AG09309 (cell line): ENCODE measurements at places on chromosomes 16 and 17.

GRCh38 chr17:8985054-8985701 is 19.7 kb upstream of the PIK3R5 start:
- DNase-seq: no peak

- DNase-seq: no peak
Observed at GRCh38 chr16:9090101-9090959, 1.1 kb upstream of the HAPSTR1 start.

DNA sequence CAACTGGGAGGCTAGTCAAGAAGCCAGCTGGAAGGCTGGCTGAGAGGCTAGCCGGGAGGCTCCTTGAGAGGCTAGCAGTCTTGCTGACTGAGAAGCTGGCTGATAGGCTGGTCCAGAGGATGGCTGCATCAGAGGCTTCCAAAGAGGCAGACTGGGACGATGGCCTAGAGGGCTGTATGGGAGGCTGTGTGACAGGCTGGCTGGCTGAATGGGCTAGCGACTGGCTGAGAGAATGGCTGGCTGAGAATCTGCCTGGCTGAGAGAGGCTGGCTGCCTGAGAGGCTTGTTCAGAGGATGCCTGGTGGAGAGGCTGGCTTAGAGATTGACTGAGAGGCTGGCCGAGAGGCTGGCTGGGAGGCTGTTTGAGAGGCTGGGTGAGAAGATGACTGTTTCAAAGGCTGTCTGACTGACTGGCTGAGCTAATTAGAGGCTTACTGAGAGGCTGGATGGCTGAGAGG is 34.8 kb upstream of the ACSM2B start:
- no peak for DNase-seq

DNA sequence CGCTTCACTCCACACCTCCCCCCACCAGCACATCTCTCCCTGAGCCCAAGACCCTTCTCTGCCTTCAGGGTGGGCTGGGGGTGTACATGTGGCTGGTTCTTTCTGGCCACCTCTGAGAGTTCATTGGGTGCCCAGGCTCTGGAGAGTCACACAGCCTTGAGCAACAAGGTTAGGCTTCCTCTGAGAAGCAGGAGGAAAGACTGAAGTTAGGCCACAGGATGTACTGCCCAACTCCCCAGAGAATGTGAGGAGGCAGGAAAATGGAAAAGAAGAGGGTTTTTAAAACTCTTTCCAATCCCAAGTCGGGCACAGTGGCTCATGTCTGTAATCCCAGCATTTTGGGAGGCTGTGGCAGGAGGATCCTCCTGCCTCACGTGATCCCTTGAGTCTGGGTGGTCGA is 7.3 kb downstream of the PCGF2 start:
- no peak for DNase-seq

DNA sequence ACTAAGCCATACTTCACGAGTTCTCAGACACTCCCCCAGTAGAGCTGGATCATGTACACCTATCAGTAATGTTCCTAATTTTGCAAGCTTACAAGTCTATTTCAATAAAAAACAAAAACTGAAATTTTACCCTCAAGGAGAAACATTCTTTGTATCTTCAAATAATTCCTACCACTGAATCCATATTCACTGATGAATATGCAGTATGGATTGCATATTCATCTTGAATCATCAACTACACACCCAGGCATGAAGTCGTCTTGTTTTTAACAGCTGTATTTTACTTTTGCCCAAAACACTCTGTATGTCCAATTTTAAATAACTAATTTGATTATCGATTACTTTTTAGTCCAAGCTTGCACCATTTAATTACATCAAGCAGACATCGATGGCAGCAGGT is 31.8 kb downstream of the ZDHHC7 start:
- no peak for DNase-seq

DNA sequence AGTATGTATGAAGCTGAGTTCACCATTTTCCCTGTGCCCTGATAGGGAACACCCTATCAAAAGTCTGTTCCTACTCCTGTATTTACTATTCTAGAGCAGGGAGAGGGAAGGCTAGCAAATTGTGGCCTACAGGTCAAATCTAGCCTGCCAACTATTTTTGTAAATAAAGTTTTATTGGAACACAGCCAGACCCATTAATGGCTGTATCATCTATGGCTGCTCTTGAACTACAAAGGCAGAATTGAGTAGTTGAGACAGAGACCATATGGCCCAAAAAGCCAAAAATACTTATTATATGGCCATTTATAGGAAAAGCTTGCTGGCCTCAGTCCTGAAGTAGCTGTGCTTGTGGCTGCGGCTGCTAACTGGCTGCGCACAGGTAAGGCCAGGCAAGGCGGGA is 4.3 kb upstream of the ALDOC start:
- no peak for DNase-seq
